ENCODE measurements at places on chromosomes 12 and 14.

- DNase-seq, result no peak
Measured at GRCh38 chr12:18262514-18262913, 1.2 kb downstream of the PIK3C2G start.

DNA sequence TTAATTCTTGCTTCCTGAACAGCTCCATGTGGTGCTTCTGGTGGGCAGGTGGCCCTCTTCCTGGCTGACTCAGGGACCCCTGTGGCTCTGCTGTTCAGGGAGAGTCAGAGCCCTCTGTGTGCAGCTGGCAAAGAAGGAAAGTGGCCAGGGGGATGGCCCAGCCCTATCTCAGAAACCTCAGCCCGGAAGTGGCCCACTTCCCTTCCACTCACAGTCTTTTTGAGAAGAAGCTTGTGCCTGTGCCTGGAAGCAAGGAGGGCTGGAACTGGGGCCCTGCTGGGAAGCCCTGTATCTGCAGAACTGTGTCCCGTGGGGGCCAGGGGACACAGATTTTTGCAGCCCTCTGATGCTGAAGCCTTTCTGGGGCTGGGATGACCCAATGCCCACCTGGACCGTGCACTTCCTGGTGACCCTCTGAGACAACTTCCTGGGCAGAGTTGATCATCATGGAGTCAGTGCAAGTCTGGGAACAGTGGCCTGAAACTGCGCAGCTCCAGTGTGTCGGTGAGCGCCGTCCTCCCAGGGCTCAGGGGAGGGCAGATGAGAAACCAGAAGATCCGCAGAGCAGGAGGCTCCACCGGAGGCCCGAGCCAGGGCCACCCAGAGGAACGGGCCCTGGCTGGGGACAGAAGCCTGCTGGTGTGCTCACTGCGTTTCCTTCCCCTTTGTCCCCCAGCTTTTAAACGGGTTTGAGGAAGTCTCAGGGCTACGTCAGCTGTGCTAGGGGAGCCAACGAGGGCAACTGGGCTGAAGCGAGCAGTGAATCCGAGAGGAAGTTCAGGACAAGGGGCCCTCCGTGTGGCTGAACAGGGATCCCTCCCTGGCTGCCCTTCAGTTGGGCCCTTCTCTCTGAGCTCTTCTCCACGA, 217.4 kb upstream of the RTL1 start:
- DNase-seq, result peak; percentile 75

DNA sequence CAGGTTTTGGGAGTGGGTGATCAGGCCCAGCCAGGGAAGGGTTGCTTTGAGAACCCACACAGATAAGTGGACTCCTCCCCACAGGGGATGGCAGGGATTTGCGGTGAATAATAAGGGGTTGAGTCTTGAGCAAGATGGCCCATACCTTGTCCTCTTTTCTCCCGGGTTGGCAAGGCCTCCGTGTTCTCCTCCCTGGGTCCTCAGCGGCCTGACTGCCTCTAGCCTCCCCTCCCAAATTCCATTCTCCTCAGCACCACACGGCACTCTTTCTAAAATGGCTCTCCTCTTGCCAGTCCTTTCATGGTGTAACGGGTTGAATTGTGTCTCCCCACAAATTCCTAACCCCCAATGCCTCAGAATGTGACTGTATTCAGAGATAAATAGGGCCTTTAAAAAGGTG, 70.0 kb downstream of the CHST11 start:
- DNase-seq, result no peak

DNA sequence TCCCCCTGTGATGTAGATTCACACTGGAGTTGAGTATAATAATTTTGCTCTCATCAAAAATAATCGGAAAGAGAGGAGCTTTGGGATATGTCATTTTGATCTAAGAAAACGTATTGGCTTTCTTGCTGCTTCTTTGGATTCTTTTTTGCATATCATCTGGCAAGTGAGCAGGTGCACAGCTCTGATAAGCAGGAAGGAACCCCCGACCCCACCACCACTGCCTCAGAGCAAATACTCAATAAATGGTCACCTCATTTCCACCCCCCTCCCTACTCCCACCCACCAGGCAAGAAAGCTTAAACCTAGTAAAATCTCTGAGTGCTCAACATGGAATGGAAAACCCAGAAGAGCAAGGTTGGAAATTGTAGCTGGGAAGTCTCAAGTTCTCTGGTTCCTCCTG, 49.4 kb downstream of the IFNG-AS1 start:
- DNase-seq, result no peak

DNA sequence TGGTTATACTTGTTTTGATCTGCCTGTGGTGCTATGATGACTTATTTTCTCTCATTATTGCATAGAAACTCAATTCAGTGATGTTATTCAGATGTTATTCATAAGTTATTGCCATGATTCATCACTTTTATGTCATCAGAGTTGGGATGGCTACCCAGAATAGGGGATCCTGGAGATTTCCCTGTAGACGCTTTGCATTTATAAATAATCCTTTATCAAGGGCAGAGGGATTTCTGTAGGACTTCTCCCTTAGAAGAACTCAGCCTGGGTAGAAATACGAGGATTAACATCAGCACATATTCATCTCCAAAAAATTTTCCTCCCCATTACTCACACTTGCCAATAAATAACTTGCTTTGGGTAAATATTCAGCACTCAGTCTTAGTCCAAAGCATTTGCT, 4.9 kb downstream of the GPRC5A start:
- no peak for DNase-seq

- DNase-seq, result no peak
Measured at GRCh38 chr14:68846466-68846865, 53.6 kb upstream of the ZFP36L1 start.

GRCh38 chr12:95184121-95184520, 33.1 kb downstream of the FGD6 start:
- DNase-seq, result no peak

DNA sequence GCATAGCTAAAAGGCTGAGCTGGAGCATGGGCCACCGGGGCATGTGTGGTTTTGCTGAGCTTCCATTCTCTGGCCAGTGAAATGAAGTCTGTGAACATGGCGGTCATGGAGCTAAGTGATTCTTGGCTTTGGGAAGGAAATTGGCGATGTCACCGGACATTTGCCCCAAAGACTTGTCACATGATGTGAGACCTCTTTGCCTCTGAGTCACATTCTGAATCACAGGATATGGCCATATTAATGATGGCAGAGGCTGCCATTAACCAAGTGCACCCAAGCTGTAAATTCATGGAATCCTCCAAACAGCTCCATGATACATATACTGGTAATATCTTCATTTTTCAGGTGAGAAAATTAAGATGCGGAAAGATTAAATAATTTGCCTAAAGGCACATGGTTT, 27.4 kb upstream of the BATF start:
- DNase-seq, result no peak
